ENCODE measurements at places on chromosomes 11 and 22. TPM values are rescaled to one million over a fixed set of nuclear protein-coding genes. Genes with fewer than 3 reads are reported as not detected.

Gene UPK3A
- not detected for total RNA-seq

Gene KCNK4
- not detected for total RNA-seq

Gene CRYAB
- 0.33 TPM for total RNA-seq

Gene THYN1
- 63.4 TPM for total RNA-seq

Gene OLFML1
- 0.09 TPM for total RNA-seq

Gene SPDYC
- total RNA-seq, result not detected

Gene LARGE2
- total RNA-seq, result not detected

Gene C2CD3
- 11.0 TPM for total RNA-seq

Gene PDE2A
- total RNA-seq, result 369 TPM

Gene KCNA4
- not detected for total RNA-seq

Gene CD248
- 0.09 TPM for total RNA-seq

Gene ROM1
- 2.5 TPM for total RNA-seq

Gene C1QTNF4
- 0.76 TPM for total RNA-seq

Gene DENND6B
- total RNA-seq, result 1.5 TPM

Gene MS4A6A
- total RNA-seq, result not detected

Gene FOLR2
- not detected for total RNA-seq

Gene POU2AF2
- not detected for total RNA-seq

Gene HMGXB4
- total RNA-seq, result 9.1 TPM

Gene MUC6
- not detected for total RNA-seq

Gene EMSY
- 11.1 TPM for total RNA-seq

Gene MS4A14
- not detected for total RNA-seq

Gene DEFB131B
- total RNA-seq, result not detected

Gene MPZL2
- 2.9 TPM for total RNA-seq
